ENCODE measurements at places on chromosomes 3 and 15.

DNA sequence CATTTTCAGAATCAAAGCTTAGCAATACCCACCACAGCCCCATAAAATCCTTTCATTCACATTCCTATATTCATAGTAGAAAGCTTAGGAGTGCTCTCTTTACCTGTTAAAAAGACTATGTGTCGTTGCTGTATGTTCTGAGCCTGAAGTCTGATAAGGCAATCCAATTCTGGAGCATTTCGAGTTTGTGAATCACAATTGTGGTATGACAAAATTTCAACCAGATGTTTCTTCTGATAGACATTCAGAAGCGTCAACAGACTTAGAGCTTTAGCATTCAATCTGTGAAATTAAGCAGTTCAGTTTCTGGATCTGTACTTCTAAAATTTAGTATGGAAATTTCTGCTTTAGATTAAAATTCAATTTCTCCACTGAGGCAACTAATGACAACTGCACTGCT, 58.3 kb downstream of the TASOR start:
- no peak for DNase-seq

DNA sequence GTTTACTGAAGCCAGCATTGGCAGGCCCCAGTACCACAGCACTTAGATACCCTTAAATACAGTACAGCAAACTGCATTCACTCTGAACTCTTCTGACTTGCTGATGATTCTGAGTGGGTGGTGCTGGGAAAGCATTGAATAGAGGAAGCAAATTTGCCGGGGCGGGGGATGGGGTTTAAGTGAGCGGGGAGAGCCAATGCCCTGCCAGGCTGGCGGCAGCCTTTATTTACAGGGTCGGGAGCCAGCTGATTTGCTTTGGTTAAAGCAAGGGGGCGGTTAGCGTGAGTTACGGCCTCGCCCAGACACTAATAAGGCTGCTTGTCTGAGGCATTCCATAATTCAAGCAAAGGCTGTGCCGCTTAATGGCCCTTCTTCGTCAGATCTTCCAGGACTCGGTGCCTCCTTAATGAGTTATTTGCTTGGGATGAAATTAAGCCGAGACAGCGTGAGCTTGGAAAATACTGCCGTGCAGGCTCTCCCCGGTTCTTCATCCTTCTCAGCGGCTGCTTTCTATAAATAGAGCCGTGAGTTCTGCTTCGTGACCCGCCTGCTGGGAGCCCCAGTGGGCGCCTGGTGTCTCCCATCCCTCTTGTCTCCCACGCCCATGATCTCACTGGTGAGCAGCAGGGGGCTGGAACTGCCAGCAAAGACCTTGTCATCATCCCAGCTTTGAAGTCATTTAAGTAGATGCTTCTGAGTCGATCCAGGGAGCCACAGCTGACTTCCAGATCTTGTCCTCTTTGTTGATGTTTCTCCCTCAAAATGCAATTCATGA, 25.8 kb downstream of the SPSB4 start:
- peak; percentile 69 for DNase-seq

DNA sequence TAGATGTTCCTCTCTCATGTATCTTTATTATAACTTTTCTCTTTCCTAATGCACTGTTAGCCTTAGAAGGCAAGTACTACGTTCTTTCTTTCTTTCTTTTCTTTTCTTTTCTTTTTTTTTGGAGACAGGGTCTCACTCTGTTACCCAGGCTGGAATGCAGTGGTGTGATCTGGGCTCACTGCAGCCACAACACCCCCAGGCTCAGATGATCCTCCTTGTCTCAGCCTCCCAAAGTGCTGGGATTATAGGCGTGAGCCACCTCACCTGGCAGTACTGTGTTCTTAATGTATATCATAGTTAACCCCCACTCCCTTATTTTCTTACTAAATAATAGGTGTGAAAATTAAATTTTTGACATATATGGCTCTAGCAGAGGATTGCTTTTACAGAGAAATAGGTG, 23.1 kb downstream of the IQGAP1 start:
- DNase-seq: no peak

DNA sequence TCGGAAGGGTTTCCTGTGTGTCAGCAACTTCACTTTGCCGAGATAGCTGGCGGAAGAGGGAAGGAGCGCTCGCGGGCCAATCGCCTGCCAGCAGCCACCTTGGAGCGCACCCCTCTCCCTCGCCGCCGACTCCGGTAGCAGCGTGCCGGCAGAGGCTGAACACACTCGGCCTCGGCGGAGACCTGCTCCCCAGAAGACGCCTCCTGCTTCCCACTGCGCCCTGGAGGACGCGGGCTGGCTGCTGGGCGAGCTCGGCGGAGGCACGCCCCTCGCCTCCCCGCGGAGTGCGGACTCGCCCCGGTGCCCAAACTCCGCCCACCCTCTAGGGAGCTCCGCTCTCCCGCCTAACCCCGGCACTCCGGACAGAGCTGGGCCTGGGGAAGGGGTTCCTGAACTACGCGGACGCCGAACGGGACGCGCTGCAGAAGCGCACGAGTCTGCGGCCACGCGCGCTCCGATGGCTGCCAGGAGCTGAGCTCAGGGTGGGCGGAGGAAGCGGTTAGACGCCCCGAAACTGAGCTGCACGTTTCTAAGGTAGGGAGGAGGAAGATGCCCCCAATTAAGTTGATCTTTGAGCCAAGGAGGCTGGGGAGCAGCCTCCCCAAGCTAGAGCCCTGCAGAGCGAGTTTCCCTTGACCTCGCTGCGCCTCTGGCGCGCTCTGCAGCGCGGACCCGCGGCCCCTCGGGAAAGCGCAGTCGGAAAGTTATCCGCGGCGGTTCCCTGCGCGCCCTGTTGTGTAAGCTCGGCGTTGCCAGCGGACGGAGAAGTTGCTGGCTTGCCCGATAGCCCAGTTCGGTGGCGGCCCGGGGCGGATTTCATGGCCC, at the start of gene P2RY1:
TSS of gene P2RY1 (plus strand) at position 356 of the 825 bp plus-strand sequence. CDS start 652 bp downstream, outside the sequence.
- peak; percentile 93 for DNase-seq

DNA sequence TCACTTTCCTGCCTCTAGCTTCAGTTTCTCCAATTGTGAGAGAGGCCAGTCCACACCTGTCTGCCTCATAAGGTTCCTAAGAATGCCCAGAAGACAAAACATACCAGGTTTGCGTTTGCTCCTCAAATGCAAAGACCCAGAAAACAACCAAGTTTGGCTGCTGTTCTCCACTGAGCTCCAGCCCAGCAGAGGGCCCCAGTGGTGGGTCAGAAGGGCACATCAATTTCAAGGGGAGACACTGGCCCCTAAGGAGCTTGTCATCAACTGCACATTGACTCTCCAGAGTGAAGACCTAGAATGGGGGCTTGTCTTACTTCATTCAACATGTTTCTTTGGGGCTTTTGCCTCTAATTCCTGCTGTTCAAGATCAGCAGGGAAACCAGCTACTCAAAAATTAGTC, 127.9 kb upstream of the SLC6A11 start:
- no peak for DNase-seq

DNA sequence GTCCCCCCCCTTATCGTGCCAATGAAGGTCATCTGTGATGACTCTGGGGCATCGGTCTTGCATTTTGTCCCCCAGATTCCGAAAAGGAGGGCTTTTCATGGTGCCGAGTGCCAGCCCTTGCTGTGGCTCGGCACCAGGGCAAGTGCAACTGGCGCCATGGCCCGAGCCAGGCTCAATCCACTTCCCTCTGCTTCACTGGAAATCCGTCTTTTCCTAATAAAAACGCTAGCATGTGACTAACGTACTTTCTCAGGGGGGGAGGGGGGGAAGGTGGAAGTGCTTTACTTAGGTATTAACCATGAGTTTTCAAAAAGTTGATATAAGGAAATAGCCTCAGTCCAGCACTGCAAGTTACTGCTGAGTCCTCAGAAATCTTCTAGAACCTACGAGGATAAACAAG, 20.5 kb downstream of the TRPM1 start:
- DNase-seq: no peak

Measured in right kidney (tissue), 9 donors.